Neural crest cell (in vitro differentiated cells): ENCODE measurements at places on chromosomes 1 and 21. TPM values are rescaled to one million over a fixed set of nuclear protein-coding genes. Genes with fewer than 3 reads are reported as not detected.

GRCh38 chr1:25794325-25794724 lies 5.7 kb upstream of the SELENON start:
- peaks cover 82% of the 10 kb centered on the region for H3K4me1 ChIP-seq
- H3K27ac ChIP-seq, result no peak overlapping the region
- no peak for DNase-seq
- H3K27me3 ChIP-seq, result no peaks in the 10 kb centered on the region
- no peak overlapping the region for H3K4me3 ChIP-seq

CD247 gene
- 2.8 and 3.9 TPM in 2 replicates for total RNA-seq

- no peak for DNase-seq
- no peak overlapping the region for H3K4me3 ChIP-seq
- no peak overlapping the region for H3K27ac ChIP-seq
- no peaks in the 10 kb centered on the region for H3K27me3 ChIP-seq
- H3K4me1 ChIP-seq, result peaks cover 57% of the 10 kb centered on the region
Measured at GRCh38 chr1:56524263-56524662, 55.1 kb downstream of the PLPP3 start.

GRCh38 chr1:232335741-232336293 lies 294.1 kb downstream of the SIPA1L2 start:
- DNase-seq, result no peak
- peaks cover 2% of the 10 kb centered on the region for H3K27me3 ChIP-seq
- peaks cover 2% of the 10 kb centered on the region for H3K36me3 ChIP-seq
- no peaks in the 10 kb centered on the region for H3K4me1 ChIP-seq
- no peak overlapping the region for H3K27ac ChIP-seq

EPHB2 gene
- 57.2 and 60.3 TPM in 2 replicates for total RNA-seq

- H3K27me3 ChIP-seq, result no peaks in the 10 kb centered on the region
- DNase-seq, result no peak
- peak overlapping the region; percentile 21 for H3K27ac ChIP-seq
- no peak overlapping the region for H3K4me3 ChIP-seq
Measured at GRCh38 chr1:205978676-205979075, 24.5 kb downstream of the RAB7B start.

PRXL2B gene
- 51.3 and 58.9 TPM in 2 replicates for total RNA-seq

GJA9 gene
- not detected in 2 replicates for total RNA-seq

DNA sequence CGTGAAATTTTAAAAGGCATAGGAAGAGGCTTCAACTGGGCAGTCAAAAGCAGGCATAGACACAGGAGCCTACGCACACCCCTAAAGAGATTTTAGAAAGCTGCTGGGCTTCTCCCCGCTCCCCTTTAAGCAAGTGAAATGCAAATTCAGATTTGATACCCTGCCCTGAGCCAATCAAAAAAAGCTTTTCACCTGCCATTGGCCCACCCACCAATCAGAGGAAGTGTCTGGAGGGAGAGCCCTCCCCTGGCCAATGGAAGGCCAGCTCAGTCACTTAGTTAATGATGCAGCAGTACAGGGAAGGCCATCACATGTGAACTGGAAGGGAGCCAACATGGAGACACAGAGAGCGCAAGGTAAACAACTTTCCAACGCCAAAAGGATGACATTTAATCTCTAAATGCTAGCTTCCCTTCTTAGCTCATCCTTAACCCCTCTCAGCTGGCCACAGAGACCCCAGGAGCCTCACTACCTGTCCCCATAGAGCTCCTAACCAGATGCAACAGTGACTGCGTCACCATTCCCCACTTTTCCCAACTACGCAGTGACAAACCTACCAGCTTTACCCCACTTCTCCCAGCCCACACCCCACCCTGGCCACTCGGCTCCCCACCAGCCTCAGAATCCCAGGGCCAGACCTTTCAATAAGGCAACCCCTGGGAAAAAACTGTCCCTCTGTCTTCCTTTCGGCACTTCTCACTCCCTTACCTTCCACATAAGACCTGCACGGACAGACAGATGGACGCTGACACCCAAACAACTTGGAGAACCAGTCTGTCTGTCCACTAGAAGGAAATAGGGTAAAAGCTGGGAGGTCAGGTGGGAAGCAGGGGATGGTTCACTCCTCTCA lies 71.0 kb downstream of the CD46 start:
- H3K27ac ChIP-seq, result no peak overlapping the region
- H3K27me3 ChIP-seq, result no peaks in the 10 kb centered on the region
- H3K4me3 ChIP-seq, result no peak overlapping the region
- H3K4me1 ChIP-seq, result peaks cover 36% of the 10 kb centered on the region
- no peak for DNase-seq
- peaks cover 2% of the 10 kb centered on the region for H3K36me3 ChIP-seq

- no peak for DNase-seq
- H3K4me3 ChIP-seq, result no peak overlapping the region
- H3K27ac ChIP-seq, result no peak overlapping the region
- peaks cover 63% of the 10 kb centered on the region for H3K27me3 ChIP-seq
Measured at GRCh38 chr1:110152133-110152785, 2.0 kb downstream of the SLC6A17 start.

GRCh38 chr1:53731779-53732305 lies 7.1 kb downstream of the GLIS1 start:
- no peak overlapping the region for H3K4me3 ChIP-seq
- no peak for DNase-seq
- peaks cover 58% of the 10 kb centered on the region for H3K27me3 ChIP-seq
- no peak overlapping the region for H3K27ac ChIP-seq

DNA sequence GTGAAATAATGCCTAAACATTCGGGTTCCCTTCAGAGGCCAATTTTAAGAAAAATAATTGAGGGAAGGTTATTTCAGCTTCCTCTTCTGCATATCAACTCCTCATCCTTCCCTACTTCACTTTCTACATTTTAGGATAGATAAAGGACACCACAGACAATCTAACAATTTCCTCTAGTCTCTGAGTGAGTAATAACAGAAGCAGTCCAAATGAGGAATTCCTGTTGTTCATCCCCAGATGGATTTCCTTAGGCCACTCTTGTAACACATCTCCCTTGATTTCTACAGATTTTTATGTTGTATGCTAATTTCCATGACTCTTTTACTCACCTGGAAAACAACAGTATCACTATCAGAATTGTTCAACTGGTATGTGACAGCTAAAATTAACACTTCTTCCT lies 87.7 kb upstream of the LYPLAL1 start:
- DNase-seq, result no peak
- no peaks in the 10 kb centered on the region for H3K27me3 ChIP-seq
- H3K27ac ChIP-seq, result no peak overlapping the region
- H3K4me1 ChIP-seq, result peaks cover 4% of the 10 kb centered on the region
- H3K4me3 ChIP-seq, result no peak overlapping the region

SOX13 gene
- total RNA-seq, result 60.9 and 64.4 TPM in 2 replicates

DNA sequence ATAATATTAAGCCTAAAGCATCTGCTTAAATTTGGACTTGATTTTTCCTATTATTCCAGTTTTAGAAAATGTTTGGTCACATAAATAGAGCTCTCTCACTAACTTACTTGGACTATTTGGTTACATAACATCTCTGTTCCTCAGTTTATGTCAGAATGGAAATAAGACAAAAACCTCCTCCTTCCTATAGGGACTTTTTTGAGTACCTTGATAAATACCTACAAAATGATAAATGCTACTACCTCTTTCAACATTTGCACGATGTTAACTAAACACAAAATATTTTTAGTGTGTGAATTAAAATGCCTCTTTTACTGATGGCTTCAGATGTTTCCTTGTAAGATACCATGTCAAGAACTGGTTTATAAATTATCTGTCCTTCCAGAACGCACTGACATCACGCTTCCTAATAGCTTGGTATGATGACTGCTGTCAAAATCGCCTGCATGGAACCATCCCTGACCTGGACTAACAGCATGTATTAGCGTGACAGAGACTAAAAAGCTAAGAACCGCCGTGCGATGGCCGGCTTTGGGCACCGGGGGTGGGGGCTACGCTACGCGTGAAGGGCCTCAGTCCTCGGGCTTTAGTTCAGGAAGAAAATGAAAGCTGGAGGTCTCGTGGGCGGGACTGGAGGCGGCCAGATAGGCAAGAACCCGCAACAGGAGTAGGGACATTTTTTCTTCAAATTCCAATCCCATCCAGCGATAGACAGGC lies 133.2 kb upstream of the BARHL2 start:
- H3K27ac ChIP-seq, result no peak overlapping the region
- peak; percentile 31 for DNase-seq
- peak overlapping the region; percentile 91 for H3K4me3 ChIP-seq
- no peaks in the 10 kb centered on the region for H3K36me3 ChIP-seq
- H3K4me1 ChIP-seq, result peaks cover 20% of the 10 kb centered on the region
- H3K27me3 ChIP-seq, result peaks cover 31% of the 10 kb centered on the region

GRCh38 chr1:119358636-119359035 lies 9.9 kb upstream of the HAO2 start:
- no peak for DNase-seq
- H3K4me3 ChIP-seq, result no peak overlapping the region
- no peak overlapping the region for H3K27ac ChIP-seq
- no peaks in the 10 kb centered on the region for H3K27me3 ChIP-seq
- H3K4me1 ChIP-seq, result peaks cover 12% of the 10 kb centered on the region

- no peak overlapping the region for H3K27ac ChIP-seq
- H3K4me1 ChIP-seq, result peaks cover 29% of the 10 kb centered on the region
- no peak for DNase-seq
- H3K4me3 ChIP-seq, result no peak overlapping the region
- no peaks in the 10 kb centered on the region for H3K27me3 ChIP-seq
Measured at GRCh38 chr1:245184779-245185178, 30.0 kb downstream of the KIF26B start.

- H3K4me3 ChIP-seq, result no peak overlapping the region
- no peak overlapping the region for H3K27ac ChIP-seq
- H3K4me1 ChIP-seq, result peaks cover 11% of the 10 kb centered on the region
- DNase-seq, result no peak
Measured at GRCh38 chr21:42150474-42151085, 68.4 kb upstream of the ABCG1 start.

DMRTB1 gene
- total RNA-seq, result not detected in 2 replicates

APOBEC4 gene
- not detected in 2 replicates for total RNA-seq

DNA sequence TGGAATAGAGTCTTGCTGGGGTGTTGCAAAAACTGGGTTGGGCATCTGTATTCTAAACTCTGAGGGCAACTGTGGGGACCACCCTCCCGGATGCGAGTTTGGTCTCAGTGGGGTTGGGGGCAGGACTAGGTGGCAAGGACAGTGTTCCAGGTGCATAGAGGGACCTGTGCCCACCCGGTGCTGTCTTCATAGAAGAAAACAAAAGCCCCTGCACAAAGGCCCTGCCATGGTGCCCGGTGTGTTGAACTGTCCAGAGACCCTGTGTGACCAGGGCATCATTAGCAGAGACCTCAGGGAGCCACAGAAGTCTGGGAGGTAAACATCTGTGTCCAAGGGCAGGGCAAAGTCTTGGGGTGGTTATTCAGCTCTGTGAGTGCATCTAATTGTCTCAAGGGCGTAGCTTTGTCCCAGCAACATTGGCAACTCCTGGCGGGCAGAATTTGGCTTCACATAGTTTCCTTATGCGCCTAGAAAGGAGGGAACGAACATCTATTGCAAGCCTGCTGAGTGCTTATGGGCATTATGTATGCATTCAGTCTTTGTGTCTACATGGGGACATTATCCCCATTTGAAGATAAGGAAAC lies 72.2 kb upstream of the IFFO2 start:
- no peak overlapping the region for H3K4me3 ChIP-seq
- no peak for DNase-seq

- no peak overlapping the region for H3K4me3 ChIP-seq
- H3K36me3 ChIP-seq, result peaks cover 4% of the 10 kb centered on the region
- H3K27ac ChIP-seq, result no peak overlapping the region
- no peak for DNase-seq
- H3K4me1 ChIP-seq, result peaks cover 4% of the 10 kb centered on the region
- peaks cover 30% of the 10 kb centered on the region for H3K27me3 ChIP-seq
Measured at GRCh38 chr21:46095814-46096595, 1.9 kb upstream of the COL6A2 start.

DNA sequence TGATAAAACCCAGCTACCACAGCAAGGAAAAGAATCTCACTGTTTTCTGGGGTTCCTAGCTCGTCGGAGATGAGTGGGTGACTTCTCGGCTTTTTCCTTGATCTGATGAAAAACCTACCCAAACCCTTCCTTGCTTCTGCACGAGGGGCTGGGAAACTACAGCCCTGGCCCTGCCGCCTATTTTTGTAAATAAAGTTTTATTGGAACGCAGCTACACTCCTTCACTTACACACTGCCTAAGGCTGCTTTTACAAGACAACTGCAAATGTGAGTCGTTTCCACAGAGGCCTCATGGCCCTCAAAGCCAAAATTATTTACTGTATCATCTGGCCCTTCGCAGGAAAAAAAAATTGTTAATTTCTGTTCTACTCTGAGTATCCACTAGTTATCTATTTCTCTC lies 116.0 kb upstream of the TMPRSS2 start:
- no peaks in the 10 kb centered on the region for H3K36me3 ChIP-seq
- H3K4me3 ChIP-seq, result no peak overlapping the region
- DNase-seq, result no peak
- H3K27me3 ChIP-seq, result no peaks in the 10 kb centered on the region
- no peaks in the 10 kb centered on the region for H3K4me1 ChIP-seq

DNA sequence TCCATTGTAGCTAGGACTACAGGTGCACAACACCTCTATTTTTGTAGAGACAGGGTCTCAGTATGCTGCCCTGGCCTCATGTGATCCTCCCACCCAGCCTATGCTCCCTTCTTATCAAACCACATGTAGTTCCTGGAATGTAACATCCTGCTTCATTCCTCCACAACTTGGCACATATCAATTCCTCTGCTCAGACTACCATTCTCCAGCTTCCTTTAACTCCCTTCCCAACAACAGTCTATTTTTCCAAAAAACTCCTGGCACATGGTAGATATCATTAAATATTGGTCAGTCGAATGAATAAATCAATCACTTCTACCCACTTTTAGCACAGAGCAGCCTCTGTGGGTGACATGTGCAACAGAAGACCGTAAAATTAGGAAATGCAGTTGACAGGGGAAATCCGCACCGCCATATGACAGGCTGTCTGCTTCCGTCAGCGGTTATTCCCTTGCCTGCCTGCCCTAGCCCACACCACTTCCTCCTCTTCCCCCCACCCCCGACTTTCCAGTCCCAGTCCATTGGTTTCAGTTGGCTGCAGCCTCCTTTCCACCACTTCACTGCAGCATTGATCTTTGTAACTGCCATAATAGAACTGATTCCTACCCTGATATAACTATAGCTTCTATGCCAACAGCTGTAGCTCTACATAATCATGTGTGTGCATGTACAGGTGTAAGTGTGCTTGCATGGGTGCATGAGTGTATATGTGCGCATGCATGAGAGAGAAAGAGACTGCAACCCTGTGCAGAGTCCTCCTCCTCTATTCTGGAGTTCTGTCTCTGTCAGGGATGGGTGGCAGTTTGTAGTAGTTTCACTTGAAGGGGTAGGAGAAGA lies 6.8 kb upstream of the AKR1A1 start:
- no peak for DNase-seq
- peaks cover 15% of the 10 kb centered on the region for H3K27me3 ChIP-seq
- H3K4me3 ChIP-seq, result no peak overlapping the region
- no peaks in the 10 kb centered on the region for H3K4me1 ChIP-seq
